Putamen (tissue), 1 donor: ENCODE measurements at places on chromosomes 6 and 20.
A peak's percentile ranks its signal among the peaks of the same experiment; 100 is the strongest.

GRCh38 chr20:10322073-10323012 lies 103.7 kb downstream of the SNAP25 start:
- DNase-seq: peak; percentile 33

DNA sequence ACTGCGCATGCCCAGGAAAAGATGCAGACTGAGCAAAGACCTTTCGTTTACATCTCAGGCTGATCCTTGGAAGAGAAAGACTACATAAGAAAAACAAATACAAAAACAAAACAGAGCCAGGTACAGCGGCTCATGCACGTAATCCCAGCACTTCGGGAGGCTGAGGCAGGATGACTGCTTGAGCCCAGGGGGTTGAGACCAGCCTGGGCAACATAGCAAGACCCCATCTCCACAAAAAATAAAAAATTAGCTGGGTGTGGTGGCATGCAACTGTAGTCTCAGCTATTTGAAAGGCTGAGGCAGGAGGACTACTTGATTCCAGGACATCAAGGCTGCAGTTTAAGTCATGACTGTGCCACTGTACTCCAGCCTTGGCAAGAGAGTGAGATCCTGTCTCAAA lies 41.7 kb downstream of the SRPK1 start:
- no peak for DNase-seq

- DNase-seq: no peak
Observed at GRCh38 chr6:1324936-1325335, 13.0 kb downstream of the FOXQ1 start.

DNA sequence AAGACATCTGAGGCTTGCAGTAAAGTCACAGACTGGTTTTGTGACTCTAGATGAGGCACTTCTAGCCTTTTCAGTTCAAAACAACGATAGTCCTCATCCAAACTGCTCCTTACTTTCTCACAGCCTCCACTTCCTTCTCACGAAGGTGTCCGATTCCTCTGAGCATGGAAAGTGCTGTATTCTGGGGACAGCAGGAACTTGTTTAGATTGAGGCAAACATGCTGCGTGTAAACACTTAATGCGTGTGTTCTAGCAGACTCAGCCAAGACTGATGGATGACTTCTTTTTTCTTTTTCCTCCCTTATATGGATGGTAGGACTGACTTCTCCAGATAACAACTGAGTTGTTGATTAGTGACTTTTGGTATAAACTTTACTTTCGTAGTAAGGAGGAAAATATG lies 80.2 kb upstream of the PRDM1 start:
- no peak for DNase-seq

- no peak for DNase-seq
Observed at GRCh38 chr6:134634966-134635365, 314.9 kb downstream of the ALDH8A1 start.

- DNase-seq: no peak
Observed at GRCh38 chr20:17418737-17419136, 112.4 kb downstream of the BFSP1 start.

GRCh38 chr20:41798930-41799502 lies 180.8 kb upstream of the CHD6 start:
- DNase-seq: no peak

GRCh38 chr6:169406804-169407203 lies 153.2 kb upstream of the THBS2 start:
- DNase-seq: no peak

- DNase-seq: no peak
Observed at GRCh38 chr6:14512246-14512645, 394.7 kb downstream of the CD83 start.

DNA sequence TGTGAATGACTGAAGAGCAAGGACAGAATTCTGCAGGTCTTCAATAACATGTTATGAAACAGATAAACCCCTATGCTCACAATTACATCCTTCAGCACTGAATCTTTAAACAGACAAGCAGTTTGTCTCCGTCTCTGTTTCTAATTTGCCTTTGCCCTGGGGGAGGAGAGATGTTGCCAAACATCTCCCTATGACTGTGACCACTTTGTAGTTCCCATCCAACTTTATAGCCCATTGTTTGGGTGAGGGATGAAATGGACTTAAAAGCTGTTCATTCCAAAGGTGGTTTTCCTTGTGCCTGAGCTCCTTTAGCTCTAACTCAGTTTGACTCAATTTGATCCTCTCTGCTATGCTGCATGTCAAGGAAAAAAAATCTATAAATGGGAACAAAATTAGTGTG lies 19.5 kb upstream of the ADTRP start:
- DNase-seq: no peak

DNA sequence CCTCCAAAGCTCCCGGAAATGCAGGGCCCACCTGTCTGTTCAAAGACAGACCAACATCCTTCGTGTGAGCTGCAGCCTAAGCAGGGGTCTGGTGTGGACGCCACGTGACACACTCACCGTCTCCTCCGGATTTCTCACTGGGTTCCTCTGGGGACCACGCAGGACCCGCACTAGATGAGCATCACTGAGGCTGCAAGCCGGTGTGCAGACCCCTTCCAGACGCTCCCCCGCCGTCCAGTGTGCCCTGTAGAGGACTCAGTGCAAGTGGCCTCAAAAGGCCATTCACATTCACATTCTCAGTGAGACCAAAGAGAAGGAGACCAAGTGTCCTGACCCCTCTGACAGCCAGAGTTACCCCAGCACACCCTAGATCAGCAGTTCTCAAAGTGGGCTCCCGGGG lies 91.2 kb upstream of the QKI start:
- DNase-seq: no peak

GRCh38 chr6:147245693-147246092 lies 41.5 kb downstream of the STXBP5 start:
- no peak for DNase-seq

GRCh38 chr20:25081730-25082497 lies at the start of gene VSX1:
TSS of gene VSX1 (minus strand) at chr20:25082141. CDS start at chr20:25082096, 45 bp downstream.
- no peak for DNase-seq

DNA sequence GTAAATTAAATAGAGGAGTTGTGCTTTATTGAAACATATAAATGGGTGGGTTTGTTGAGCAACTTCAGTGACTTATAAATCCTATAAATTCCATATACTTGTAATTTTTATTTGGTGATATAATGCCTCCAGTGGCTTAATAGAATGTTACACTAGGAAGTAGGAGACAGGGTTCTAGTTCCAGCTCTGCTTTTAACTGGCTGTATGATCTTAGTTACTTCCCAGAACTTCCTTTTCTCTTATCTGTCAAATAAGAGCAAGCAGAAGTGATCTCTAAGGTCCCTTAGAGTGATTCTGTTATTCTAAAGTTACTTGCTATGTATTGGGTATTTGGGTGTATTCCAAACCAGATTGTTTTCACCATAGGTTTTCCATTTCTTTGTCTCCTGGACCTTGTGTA lies 10.2 kb downstream of the ZSCAN23 start:
- no peak for DNase-seq

DNA sequence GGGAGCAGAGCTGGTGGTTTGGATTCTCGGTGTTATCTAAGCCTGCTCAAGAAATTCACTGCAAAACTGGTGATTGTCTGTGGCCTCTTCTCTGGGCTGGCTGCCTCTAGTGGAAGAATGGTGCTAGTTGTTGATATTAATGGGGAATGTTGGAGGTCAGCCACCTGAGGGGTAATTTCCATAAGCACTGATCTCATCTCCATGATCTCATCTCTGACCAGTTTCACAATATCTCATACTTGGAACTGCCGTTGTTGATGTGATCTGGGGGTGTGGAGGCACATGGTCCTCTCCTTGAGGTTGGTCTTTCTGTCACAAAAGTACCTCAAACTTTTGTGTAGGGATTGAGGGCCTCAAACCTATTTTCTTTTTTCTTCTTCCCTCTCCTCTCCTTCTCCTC lies 102.6 kb downstream of the CD109 start:
- DNase-seq: peak; percentile 64

GRCh38 chr20:56368351-56369134 lies 9.8 kb downstream of the FAM210B start:
- DNase-seq: peak; percentile 84

DNA sequence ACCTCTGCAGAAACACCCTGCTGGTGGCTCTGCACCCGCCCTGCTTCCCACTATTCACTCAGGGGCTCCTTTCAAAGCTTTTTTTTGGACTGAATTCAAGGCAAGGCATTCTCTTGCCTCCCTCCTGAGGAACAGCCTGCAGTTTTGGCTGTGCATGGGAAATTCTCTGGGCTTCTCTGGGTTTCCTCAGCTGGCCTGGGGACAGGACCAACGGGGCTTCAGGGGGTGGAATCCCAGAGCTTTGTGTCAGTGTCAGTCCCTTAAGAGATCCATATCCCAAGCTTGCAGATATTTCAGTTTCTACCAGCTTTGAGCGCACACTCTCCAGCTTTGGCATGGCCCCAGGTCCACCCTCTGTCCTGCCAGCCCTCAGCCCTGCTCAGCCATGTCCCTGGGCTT lies 2.0 kb downstream of the SCRT2 start:
- no peak for DNase-seq

GRCh38 chr6:16544521-16544920 lies 216.7 kb downstream of the ATXN1 start:
- peak; percentile 57 for DNase-seq

GRCh38 chr20:57794600-57795341 lies 85.0 kb upstream of the PMEPA1 start:
- no peak for DNase-seq

DNA sequence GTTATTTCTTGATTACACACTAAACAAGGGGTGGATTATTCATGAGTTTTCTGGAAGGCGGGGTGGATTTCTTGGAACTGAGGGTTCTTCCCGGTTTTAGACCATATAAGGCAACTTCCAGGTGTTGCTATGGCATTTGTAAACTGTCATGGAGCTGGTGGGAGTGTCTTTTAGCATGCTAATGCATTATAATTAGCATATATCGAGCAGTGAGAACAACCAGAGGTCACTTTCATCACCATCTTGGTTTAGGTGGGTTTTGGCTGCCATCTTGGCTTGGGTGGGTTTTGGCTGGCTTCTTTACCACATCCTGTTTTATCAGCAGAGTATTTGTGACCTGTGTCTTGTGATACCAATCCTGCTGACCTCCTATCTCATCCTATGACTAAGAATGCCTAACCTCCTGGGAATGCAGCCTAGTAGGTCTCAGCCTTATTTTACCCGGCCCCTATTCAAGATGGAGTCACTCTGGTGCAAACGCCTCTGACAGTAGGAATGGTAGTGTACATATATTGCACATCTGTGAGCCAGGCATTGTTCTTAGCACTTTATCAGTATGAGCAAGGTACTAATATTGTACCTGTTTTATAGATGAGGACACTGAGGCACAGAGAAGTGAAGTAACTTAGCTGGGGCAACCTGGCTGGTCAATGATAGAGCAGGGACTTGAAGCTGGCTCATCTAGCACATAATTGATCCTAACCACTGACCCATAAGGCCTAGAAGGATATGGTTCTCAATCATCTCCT lies 203.7 kb downstream of the NFATC2 start:
- no peak for DNase-seq

DNA sequence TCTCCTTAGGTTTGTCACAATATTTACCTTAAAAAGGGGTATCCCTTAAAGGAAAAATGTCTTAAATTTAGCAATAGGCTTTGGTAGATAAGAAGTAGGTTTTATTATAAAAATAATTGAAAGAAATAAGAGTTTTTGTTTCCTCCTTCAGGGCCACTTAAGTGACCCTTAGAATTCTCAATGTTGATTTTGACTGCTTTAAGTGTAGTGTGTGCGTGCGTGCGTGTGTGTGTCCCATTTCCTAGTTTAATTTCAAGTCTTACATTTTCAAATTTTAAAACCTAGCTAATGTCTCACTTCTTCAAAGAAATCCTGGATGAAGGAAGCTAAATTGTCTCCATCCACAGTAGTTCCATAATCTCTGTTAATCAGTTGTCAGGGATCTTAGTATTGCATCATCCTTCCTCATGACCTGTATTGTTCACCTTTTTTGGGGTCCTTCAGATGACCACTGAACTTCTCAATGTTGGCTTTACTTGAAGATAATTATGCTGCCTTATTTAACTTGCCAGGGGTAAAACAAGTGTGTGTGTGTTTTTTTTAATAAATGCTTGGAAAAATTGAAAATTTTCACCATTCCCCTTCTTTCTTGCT lies 50.7 kb upstream of the TFB1M start:
- no peak for DNase-seq

GRCh38 chr6:46925563-46926253 lies 4.0 kb upstream of the ADGRF5 start:
- no peak for DNase-seq

DNA sequence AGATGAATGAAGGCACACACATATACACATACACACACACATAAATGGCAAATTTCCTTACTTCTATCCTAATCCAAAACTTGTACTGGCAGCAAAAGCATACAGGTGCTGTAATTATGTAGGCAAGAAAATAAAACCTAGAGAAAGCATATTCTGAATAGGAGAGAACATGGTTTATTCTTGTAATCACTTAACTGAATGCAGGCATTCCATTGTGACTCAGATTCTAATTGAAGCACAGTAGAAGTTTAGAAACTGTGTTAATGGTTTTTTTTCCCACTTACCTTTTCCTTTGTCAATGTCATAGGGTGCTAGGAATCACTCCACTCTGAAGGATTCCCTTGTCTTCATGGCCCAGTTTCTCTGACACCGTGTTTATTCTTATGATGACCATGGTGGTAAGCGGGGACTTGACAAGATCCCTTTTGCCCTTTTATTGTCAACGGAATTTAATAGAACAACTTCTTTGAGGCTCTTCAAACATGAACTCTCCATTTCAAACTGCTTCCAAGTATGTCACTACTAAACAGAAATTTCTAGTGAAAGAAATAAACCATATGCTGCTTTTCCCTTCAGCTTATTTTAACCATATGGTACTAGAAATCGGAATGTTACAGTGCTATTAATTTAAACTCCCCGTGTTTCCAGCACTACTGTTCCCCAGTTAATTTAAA lies 164.2 kb downstream of the OGFRL1 start:
- DNase-seq: no peak

GRCh38 chr6:11094411-11094851 lies 797 bp downstream of the SMIM13 start:
- DNase-seq: peak; percentile 23

DNA sequence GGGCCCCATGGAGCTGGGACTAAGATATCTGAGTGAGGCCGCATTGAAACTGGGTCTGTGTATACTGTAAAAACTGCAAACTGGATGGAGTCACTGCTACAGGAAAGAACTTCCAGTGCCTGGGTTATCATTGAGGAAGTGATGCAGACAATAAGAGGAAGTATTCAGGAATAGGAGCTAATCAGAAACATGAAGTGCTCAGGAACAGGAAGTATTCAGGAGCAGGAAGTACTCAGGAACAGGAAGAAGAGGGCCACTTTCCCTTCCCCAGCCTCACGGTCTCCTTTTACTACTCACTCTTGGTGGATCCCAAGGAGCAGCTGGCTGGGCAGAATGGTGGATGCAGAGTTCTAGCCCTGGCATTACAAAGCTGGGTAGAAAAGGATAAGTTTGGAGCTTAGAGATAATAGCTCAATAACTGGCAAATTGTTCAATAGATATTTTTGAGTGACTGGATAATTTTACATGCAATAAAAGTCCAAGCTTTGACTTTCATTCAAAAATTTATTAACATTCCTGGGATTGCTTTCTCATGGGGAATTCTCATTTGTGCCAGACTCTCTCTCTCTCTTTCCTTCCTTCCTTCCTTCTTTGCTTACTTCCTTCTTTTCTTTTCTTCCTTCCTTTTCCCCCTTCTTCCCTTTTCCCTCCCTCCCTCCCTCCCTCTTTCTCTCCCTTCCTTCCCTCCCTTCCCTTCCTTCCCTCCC lies 82.2 kb upstream of the PAX1 start:
- DNase-seq: no peak

GRCh38 chr6:134287859-134288537 lies 29.9 kb downstream of the SGK1 start:
- no peak for DNase-seq
